ENCODE measurements at places on chromosomes 16 and 17. TPM values are rescaled to one million over a fixed set of nuclear protein-coding genes. Genes with fewer than 3 reads are reported as not detected.

DNA sequence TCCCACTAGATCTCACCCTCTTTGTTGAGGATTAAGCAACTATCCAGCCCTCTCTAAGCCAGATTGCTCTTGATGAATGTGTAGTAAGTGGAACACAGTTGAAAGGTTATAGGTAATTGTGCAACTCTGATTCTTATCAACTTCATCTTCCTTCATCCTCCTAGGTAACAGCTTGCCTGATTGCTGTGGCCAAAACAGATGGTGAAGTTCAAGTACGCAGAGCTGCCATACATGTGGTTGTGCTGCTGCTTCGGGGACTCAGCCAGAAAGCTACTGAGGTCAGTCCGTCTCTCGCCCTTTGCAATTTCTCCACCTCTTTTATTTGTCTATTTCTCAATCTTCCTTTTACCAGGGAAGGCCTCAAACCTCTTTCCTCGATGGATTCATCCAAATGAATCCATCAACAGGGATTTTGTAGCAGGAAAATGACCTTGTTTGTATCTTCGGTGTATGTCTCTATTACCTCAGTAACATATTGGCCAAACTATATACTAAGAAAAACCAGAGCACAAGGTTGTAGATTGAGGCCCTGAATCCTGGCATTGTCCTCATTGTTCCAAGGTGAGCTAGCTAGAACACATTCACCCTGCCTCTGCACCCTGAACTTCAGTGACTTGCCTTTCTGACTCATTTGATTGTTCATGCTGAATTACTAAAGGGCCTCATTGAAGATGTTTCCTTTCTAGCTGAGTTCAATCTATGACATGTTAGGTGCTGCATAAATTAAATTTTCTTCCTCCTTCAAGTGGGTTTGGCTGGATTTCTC is 65.1 kb upstream of the HAS3 start:
- peaks cover 12% of the 10 kb centered on the region for H3K36me3 ChIP-seq
- no peak for DNase-seq
- no peaks in the 10 kb centered on the region for H3K27me3 ChIP-seq
- H3K27ac ChIP-seq, result no peak overlapping the region
- no peaks in the 10 kb centered on the region for H3K4me1 ChIP-seq
- H3K4me3 ChIP-seq, result no peak overlapping the region

DNA sequence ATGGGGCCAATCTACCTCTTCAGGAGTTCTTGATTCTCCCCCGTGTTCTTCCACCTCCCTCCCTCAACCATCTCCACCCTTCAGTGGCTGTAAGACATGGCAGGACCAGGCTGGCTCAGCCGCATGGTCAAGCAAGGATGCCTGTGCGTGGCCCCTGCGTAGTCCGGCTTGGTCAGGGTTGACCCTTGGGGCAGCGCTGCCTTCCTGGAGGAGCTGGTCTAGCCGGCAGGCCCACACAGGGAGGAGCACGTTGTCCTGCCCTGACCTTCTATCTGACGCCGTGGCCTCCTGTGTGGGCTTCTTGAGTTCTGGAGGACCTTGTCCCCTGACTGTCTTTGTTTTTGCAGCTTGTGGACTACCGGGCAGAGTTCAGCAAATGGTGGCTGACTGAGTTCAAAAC is 169.8 kb downstream of the DNAH9 start:
- H3K36me3 ChIP-seq, result no peaks in the 10 kb centered on the region
- H3K27ac ChIP-seq, result no peak overlapping the region
- no peaks in the 10 kb centered on the region for H3K27me3 ChIP-seq
- no peak overlapping the region for H3K4me3 ChIP-seq
- no peaks in the 10 kb centered on the region for H3K4me1 ChIP-seq
- DNase-seq, result no peak

CD300LB gene
- not detected for total RNA-seq

RPL27 gene
- 892 TPM for total RNA-seq

- no peak for DNase-seq
- H3K27ac ChIP-seq, result no peak overlapping the region
- no peaks in the 10 kb centered on the region for H3K36me3 ChIP-seq
- H3K4me3 ChIP-seq, result no peak overlapping the region
These were observed 792.8 kb upstream of the CDH8 start for GRCh38 chr16:62829084-62829483.

SDR42E1 gene
- 5.9 TPM for total RNA-seq

DNA sequence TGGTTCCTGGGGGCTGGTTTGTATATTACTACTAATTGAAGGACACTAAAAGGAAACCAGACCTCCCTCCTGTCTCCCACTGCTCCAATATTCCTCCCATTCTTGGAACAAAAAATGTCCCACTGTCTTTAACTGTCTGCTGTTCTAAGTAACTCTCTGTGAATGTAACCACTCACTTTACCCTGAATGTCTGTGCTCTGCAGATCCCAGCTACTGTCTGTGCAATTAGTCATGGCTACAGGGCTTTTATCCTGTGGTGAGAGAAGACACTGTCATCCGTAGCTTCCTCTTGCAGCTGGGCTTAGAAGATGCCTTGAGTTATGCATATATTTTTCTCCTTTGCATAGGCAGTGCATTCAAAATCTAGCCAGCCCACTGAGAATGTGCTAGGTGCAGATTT is 853.8 kb downstream of the CDH8 start:
- H3K4me1 ChIP-seq, result no peaks in the 10 kb centered on the region
- no peak for DNase-seq
- no peaks in the 10 kb centered on the region for H3K36me3 ChIP-seq
- H3K27me3 ChIP-seq, result no peaks in the 10 kb centered on the region

DNA sequence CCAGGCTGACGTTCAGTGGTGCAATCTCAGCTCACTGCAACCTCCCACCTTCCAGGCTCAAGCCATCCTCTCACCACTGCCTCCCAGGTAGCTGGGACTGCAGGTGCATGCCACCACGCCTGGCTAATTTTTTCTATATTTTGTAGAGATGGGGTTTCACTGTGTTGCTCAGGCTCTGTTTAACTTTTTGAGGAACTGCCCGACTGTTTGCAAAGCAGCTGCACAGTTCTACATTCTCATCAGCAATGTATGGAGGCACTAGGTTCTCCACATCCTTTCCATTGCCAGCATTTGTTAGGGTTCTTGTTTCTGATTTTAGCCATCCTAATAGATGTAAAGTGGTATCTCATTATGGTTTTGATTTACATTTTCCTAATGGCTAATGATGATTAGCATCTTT is 9.4 kb downstream of the TNRC6A start:
- H3K36me3 ChIP-seq, result peaks cover 28% of the 10 kb centered on the region
- H3K27ac ChIP-seq, result no peak overlapping the region
- H3K27me3 ChIP-seq, result no peaks in the 10 kb centered on the region

DNA sequence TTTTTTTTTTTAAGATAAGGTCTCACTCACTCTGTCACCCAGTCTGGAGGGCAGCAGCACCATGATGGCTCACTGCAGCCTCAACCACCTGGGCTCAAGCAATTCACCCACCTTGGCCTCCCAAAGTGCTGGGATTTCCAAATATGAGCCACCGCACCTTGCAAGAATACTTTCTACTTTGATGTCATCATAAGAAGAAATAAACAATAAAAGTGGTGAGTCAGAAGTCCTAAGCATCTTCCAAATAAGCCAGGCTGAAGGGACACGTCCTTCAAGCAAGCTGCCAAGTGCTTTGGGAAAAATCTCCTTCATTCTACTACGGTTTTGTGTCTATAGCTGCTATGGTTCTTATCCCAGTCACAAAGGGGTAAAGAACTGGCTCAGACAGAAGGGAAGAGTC is 20.3 kb downstream of the HASPIN start:
- DNase-seq, result no peak
- no peak overlapping the region for H3K4me3 ChIP-seq
- H3K27me3 ChIP-seq, result peaks cover 4% of the 10 kb centered on the region

ITGAL gene
- 583 TPM for total RNA-seq

BAHCC1 gene
- 0.18 TPM for total RNA-seq

DNA sequence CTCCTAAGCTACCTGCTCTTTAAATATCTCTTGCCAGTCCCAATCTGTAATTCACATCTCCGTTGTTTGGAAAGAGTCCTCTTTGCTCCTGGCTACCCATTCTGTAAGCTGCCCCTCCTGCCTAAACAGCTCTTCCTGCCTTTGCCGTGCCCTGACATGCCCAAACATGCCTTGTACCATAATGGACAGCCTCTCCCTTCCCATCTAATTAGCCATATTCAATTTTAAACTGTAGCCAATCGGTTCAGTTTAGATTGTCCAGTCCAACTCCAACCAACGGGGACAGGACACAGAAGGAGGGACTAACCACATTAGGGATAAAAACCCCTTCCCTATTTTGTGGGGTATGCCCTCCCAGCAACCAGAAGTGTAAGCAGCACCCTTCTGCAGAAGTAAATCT is 30.6 kb upstream of the CLEC3A start:
- H3K27me3 ChIP-seq, result peaks cover 5% of the 10 kb centered on the region
- no peak overlapping the region for H3K27ac ChIP-seq
- no peaks in the 10 kb centered on the region for H3K36me3 ChIP-seq
- no peak for DNase-seq
- H3K4me1 ChIP-seq, result no peaks in the 10 kb centered on the region

- no peak overlapping the region for H3K4me3 ChIP-seq
- peaks cover 6% of the 10 kb centered on the region for H3K36me3 ChIP-seq
- H3K4me1 ChIP-seq, result peaks cover 37% of the 10 kb centered on the region
- H3K27ac ChIP-seq, result no peak overlapping the region
- H3K27me3 ChIP-seq, result peaks cover 73% of the 10 kb centered on the region
These were observed 1.7 kb upstream of the DLX3 start for GRCh38 chr17:49996495-49997300.

- no peaks in the 10 kb centered on the region for H3K27me3 ChIP-seq
- H3K4me1 ChIP-seq, result no peaks in the 10 kb centered on the region
- H3K4me3 ChIP-seq, result no peak overlapping the region
- no peak overlapping the region for H3K27ac ChIP-seq
These were observed 314.0 kb downstream of the SLC39A11 start for GRCh38 chr17:72778169-72779151.

DNA sequence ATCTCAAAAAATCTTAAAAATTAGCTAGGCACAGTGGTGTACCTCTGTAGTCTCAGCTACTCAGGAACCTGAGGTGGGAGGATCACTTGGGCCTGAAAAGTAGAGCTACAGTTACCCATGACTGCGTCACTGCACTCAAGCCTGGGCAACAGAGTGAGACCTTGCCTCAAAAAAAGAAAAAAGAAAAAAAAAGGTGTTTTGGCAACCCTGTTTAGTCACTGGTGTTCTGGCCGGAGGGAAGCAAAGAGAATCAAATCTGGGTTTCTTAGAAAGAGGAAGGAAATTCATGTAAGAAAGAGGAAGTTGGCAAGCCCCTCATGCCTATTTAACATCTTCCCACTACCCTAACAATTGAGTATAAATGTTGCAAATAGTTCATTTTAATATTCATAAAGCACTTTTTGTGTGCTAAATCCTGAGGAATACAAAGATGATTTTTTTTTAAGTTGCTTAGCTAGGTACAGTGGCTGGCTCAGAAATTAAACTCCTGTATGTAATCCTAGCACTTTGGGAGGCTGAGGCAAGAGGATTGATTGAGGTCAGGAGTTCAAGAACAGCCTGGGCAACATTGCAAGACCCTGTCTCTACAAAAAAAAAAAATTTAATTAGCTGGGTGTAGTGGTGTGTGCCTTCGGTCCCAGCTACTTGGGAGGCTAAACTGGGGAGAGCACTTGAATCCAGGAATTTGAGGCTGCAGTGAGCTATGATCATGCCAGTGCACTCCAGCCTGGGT is 6.5 kb upstream of the USP32 start:
- no peak overlapping the region for H3K4me3 ChIP-seq
- peak overlapping the region; percentile 66 for H3K27ac ChIP-seq
- H3K36me3 ChIP-seq, result no peaks in the 10 kb centered on the region
- DNase-seq, result no peak

CRHR1 gene
- not detected for total RNA-seq

- H3K4me1 ChIP-seq, result peaks cover 52% of the 10 kb centered on the region
- H3K27ac ChIP-seq, result peak within 1 kb of the TSS; percentile 100
- H3K27me3 ChIP-seq, result no peaks in the 10 kb centered on the region
- peak within 1 kb of the TSS; percentile 87 for H3K4me3 ChIP-seq
- DNase-seq, result peak; percentile 90
- peaks cover 65% of the 10 kb centered on the region for H3K36me3 ChIP-seq
These were observed at the start of gene TMC8 for GRCh38 chr17:78130437-78131101. Gene TMC8 (plus strand): TSS chr17:78130771. CDS start chr17:78131589, 818 bp downstream.

DNA sequence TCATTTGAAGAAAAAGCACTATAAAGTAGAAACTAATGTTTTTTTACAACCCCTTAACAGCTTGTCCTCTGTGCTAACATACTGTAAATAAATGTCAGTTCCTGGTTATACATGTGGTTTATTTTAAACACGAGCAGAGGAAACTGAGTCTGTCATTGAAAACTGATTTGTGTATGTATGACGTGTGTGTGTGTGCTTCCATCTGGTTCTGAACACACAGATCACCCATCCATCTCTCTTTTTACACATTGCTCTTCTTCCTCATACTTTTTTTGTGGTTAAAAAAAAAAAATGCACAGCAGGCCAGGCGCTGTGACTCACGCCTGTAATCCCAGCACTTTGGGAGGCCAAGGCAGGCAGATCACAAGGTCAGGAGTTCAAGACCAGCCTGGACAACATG is 49.5 kb downstream of the ZNF423 start:
- no peaks in the 10 kb centered on the region for H3K36me3 ChIP-seq
- H3K4me3 ChIP-seq, result no peak overlapping the region
- H3K4me1 ChIP-seq, result no peaks in the 10 kb centered on the region
- no peak for DNase-seq
- H3K27ac ChIP-seq, result no peak overlapping the region

TMEM186 gene
- total RNA-seq, result 12.2 TPM

GRCh38 chr16:66273644-66274334 is 92.7 kb upstream of the CDH5 start:
- no peaks in the 10 kb centered on the region for H3K36me3 ChIP-seq
- no peak overlapping the region for H3K4me3 ChIP-seq
- H3K4me1 ChIP-seq, result peaks cover 6% of the 10 kb centered on the region
- H3K27ac ChIP-seq, result no peak overlapping the region

DNA sequence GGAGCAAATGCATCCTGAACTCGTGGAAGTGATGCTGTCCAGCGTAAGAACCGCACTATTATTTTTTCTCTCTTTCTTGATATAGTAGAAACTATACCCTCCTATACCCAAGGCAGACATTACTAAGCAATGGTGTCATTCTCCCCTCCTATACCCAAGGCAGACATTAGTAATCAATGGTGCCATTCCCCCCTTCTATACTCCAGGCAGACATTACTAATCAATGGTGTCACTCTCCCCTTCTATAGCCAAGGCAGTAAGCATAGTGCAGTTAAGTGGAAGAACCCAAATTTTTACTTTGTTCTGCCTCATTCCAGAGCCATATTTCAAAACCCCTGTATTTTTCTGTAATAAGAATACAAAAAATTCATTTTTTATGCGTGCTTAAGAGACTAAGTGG is 506.2 kb upstream of the EEF2KMT start:
- no peaks in the 10 kb centered on the region for H3K4me1 ChIP-seq
- H3K36me3 ChIP-seq, result no peaks in the 10 kb centered on the region

CLEC19A gene
- not detected for total RNA-seq

DNA sequence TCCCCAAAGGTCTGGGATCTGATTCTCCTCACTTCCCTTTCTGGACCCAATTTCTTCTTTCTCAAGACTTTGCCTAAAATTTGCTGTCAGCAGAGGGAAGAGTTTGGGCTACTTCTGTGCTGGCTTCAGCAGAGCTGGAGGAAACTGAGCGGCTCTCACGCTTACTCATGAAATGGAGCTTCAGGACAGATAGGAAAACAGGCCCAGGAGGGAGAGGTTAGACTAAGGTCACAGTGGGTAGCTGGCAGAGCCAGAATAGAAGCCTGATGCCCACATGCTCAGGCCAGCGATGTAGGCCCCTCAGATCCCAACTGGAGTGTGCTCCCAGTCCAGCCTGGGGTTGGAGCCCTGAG is 593 bp downstream of the SLC38A7 start:
- no peaks in the 10 kb centered on the region for H3K36me3 ChIP-seq
- peak overlapping the region; percentile 90 for H3K4me3 ChIP-seq
- peaks cover 20% of the 10 kb centered on the region for H3K4me1 ChIP-seq

GRCh38 chr17:63519972-63520882 is 2.9 kb upstream of the KCNH6 start:
- H3K36me3 ChIP-seq, result no peaks in the 10 kb centered on the region
- no peak overlapping the region for H3K4me3 ChIP-seq
- H3K4me1 ChIP-seq, result peaks cover 6% of the 10 kb centered on the region
- no peak overlapping the region for H3K27ac ChIP-seq
- DNase-seq, result no peak

RNF222 gene
- total RNA-seq, result 0.18 TPM

WFDC1 gene
- not detected for total RNA-seq
